ENCODE measurements at places on chromosomes 2 and 18.

GRCh38 chr2:226247289-226248275 lies 552.0 kb downstream of the IRS1 start:
- DNase-seq: no peak

GRCh38 chr2:190110131-190110530 lies 47.6 kb upstream of the MSTN start:
- DNase-seq: no peak

DNA sequence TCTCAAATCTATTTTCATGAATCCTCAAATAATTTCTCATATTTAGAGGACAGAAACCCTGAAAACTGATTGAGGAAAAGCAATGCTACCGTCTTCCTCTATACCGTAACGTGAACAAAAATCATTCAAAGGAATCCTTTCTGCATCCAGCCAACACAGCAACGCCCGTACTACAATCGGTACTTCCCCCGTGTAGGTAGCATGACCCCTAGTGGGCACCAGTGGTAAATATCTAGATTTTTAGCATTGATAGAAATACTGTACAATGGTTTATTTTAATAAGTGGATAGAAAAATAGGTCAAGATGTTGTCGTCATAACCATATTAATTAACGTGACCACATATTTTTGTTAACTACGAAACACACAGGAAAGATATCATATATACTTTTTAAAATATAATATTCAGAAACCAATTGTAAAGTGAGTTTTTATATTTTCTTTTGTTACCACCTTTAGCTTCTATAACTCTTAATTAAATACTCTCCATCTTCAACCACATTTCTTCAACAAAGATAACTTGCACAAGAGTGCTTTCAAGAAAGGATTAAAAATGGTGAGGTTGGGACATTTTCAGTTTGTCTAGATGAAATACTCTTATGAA lies 194.1 kb downstream of the SS18 start:
- peak; percentile 19 for DNase-seq

DNA sequence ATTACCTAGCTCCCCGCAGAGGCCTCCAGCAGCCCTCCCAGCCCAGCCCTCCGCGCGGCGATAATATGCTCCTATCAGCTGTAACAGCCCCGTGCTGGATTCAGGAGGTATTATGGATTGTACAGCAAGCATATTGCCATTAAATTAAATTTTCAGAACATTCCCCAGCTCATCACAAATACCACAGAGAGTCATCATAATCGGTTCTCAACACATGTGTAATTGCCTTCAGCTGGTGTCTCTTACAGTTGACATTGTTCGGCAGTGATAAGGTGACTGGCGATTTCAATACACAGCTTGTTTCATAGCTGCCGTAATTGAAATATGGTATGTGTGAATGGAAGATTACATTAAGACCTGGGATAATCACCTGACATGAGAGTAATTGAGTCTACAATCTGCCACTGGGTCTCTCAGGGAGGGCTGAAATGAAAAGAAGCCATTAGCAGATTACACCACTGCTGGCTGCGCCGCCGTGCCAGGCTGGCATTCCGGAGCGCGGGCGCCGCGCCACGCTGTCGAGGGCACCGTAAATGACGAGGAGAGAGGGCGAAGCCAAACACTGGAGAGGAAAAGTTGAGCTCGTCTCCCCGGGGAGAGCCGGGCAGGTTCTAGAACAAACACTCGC lies 549.4 kb upstream of the SALL3 start:
- peak; percentile 73 for DNase-seq

- DNase-seq: no peak
Measured at GRCh38 chr2:177332992-177333388, 59.6 kb upstream of the AGPS start.

GRCh38 chr2:148936857-148937450 lies 61.9 kb downstream of the KIF5C start:
- DNase-seq: no peak

DNA sequence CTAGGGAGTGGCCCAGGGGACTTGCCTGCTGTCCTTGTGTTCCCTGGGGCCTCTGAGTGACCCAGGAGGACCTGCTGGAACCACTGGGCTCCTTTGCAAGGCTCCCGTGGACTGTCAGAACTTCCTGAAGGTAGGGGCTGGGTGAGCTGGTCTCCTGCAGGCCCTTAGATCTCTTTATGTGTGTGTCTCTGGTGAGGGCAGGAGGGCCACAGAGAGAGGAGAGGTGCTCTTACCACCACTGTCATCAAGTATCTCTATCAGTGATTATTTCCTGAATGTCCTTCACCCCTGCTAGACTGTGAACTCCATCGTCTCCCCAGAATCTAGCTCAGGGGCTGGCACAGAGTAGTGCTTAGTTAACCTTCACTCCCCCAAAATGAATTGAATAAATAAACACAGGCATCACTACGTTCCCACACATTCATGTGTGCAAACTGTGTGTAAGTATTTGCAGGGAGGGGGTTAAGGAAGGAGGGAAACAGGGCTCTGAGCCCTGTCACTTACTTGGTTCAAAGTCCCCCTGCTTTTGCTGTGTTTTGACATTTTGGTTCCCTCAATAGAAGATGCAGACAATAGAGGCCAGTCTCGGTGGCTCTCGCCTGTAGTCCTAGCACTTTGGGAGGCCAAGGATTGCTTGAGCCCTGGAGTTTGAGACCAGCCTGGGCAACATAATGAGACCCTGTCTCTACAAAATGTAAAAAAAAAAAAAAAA lies 100.8 kb upstream of the HAAO start:
- DNase-seq: no peak

DNA sequence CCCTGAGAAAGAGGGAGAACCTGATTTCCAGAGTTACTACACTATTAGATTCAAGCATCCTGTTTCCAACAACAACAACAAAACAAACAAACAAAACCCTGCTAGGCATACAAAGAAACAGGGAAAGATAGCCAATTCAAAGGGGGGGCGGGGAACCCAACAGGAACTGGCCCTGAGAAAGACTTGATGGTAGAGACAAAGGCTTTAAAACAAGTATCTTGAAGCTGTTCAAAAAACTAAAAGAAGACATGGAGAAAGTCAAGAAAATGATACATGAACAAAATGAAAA lies 147.1 kb downstream of the THADA start:
- DNase-seq: no peak

- DNase-seq: no peak
Measured at GRCh38 chr2:86001326-86001725, 104.4 kb downstream of the POLR1A start.

GRCh38 chr18:79979843-79980242 lies 8.5 kb downstream of the TXNL4A start:
- no peak for DNase-seq

GRCh38 chr2:236291476-236291875 lies 27.3 kb upstream of the ASB18 start:
- DNase-seq: no peak

DNA sequence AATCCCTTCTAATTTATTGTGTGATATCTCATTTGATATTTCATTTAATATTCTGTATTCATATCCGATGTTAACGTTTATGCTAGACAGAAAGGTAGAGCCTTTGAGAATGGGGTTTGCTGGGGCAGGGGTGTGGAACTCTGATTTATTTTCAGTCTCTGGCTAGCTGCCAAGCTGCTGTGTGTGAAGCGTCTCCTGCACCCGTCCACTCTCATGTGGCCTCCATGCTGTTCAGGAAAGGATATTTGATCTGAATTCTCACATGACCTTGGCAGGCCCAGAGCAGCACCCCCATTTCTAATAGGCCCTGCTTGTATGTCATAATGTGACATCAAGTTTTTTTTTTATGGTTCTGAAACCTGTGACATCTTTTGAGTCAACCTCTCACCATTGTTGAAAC lies 1.6 kb downstream of the IL1R1 start:
- DNase-seq: no peak

GRCh38 chr2:233349005-233349998 lies 5.0 kb upstream of the DGKD start:
- DNase-seq: no peak

DNA sequence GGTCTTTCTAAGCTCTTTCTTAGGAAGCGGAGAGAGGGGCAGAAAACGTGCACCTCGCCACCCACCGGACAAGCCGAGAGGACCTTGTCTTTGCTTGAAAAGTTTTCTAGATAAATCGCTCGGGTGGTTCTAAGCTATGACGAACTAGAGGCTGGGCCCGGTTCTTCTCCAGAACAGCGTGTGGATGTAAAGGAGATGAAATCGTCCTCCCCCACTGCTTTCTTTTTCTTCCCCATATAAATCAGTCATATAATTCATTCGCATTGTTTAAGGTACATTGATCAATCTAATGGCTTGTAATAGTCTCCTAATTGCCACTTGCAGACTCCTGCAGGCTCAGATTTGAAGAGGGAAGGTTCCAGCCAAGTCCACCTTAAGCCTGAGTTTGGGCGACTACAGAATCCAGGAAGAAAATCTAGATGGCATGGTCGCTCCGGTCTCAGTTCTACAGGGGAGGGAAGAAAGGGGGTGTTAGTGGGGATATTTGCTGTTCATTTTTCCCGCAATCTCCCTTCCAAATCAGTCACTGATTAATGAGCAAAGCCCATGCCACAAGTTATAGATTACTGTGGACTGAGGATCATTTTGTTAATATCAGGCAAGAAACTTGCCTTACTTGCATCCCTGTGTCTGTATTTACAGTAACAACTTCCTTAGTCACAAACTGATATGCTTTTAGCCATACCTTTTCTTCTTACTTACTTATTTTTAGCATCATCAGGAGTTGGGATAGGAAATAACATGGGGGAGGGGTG lies 5.6 kb upstream of the SP9 start:
- DNase-seq: no peak

DNA sequence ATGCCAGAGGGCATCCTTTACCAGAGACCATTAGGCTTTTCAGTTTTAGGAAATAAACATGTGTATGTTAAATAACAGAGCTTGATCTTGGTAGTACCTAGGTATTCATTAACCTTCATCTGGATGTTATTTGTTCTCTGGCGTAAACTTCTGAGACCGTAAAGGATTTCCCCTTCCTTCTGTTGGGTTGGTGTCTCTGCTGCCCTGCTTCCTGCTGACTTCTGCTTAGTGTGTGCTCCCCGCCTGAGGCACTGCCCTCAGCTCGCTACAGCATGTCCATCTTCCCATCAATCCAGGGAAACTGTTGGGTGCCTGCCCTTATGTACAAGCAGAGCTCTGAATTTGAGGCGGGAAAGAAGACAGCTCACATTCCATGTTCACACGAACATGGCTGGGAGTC lies 177.9 kb downstream of the TPGS2 start:
- no peak for DNase-seq

DNA sequence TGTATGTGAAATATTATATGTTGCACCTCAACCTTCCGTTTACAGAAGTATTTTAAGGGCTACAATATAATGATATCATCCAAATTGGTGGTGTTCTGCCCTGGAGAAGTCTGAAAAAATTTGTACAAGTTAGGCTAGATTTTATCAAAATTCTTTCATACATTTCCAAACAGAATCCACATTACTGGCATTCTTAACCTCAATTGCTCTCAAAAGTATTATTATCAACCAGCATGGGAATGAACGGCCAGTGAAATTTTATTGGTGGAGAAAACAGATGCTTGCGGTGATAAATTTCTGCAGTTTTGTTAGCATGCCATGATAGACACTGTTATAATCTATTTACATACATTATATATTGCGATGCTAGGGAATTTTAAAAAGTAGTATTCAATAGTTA lies 88.3 kb upstream of the TFPI start:
- DNase-seq: no peak

- no peak for DNase-seq
Measured at GRCh38 chr2:60515721-60516226, 37.7 kb downstream of the BCL11A start.

DNA sequence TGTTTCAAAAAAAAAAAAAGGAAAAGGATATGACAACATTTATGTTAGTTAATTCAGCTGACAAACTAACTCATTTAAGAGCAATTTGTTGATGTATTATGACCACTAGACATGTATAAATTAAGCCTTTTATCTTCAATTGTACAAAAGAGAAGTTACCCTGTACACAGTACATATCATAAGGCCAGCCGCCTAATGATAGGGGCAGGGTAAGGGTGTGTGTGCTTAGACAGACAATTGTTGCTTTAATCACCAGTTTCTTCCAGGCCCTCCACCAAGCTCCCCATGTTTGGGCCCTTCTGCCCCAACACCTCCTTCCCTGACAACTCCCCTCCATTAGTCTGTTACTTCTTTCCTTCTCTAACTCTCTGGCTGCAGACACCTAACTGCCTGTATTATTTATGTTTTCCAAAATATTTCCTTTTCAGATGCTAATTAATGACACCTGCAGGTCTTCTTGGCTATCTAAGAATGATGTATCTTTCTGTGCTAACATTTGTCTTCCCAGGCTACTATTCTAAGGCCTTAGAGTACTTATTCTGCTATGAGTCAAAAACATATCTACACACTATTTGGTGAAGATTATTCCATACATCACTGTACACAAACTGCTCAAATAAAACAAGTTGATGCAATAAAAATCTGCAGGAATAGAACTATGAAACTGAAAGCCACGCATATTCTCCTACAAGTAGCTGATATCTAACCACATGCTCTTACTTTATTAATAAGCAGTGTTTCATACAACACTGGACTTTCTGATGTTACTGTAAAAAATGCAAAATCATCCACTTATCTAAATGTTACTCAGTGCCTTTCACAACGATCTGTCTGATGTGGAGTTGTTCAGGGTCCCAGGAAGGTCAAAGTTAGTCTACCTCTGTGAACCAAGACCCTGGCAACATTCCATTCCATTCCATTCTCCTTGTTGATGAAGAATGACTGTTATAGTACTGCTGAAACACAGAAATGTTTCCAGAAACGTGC lies 26.4 kb downstream of the TMEM131 start:
- DNase-seq: no peak

DNA sequence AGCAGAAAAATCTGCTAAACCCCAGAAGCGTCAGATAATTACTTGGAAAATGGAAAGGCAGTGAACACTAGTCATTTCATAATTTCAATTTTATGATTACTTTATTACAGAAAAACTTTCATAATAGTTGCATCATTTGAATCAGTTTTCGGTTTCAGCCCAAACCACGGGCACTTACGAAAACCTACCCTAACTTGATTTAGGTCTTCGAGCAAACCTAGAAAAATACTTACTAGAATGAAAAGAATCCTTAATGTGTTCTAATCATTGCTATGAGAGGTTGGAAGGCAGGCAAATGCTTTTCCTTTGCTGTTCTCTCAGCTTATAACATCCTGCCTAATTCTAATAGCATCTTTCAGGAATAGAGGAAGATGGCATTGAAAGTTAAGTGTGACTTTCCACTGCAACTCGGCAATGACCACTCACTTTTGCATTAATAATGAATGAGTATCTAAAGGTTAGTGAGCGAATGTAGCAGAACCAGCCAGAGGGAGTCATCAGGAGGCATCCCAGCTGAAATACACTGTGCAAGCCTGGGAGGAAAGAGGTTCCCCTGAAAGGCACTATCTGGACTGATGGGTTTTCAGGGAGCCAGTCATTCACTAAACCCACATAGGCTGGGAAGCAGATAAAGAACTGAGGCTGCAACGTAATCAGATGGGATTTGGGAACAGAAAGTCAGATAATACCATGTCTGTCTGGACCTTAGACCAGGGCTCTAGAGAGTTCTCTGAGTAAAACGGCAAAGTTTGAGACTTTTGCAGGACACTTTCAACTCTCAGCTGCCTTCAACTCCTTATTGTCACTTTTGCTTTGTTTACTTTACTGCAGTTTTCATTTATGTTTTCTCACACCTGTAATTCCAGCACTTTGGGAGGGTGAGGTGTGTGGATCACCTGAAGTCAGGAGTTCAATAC lies 520.8 kb downstream of the RNF144A start:
- no peak for DNase-seq

All from NCI-H524 treated with DMSO at 0.1 percent for 48 hours (cell line).